ENCODE measurements at places on chromosomes 3 and 15. TPM values are rescaled to one million over a fixed set of nuclear protein-coding genes. Genes with fewer than 3 reads are reported as not detected.

PLSCR2 gene
- not detected for total RNA-seq

CORO2B gene
- 3.6 TPM for total RNA-seq

ACTC1 gene
- 0.22 TPM for total RNA-seq

SCG3 gene
- not detected for total RNA-seq

RFTN1 gene
- 3.3 TPM for total RNA-seq

BCL6 gene
- total RNA-seq: 16.2 TPM

CYB561D2 gene
- total RNA-seq: 18.1 TPM

NAALADL2 gene
- 0.28 TPM for total RNA-seq

CPA3 gene
- not detected for total RNA-seq

MYLK gene
- total RNA-seq: 11.6 TPM

IL16 gene
- 0.02 TPM for total RNA-seq

SCAANT1 gene
- not detected for total RNA-seq

DNASE1L3 gene
- 0.08 TPM for total RNA-seq

WDR49 gene
- not detected for total RNA-seq

EIF1B gene
- total RNA-seq: 61.8 TPM

DZIP1L gene
- total RNA-seq: 11.0 TPM

MYO5C gene
- 6.6 TPM for total RNA-seq

BCHE gene
- total RNA-seq: 1.1 TPM

SLC22A14 gene
- total RNA-seq: 0.05 TPM

TRIM42 gene
- total RNA-seq: not detected

FETUB gene
- 0.08 TPM for total RNA-seq

SKOR1 gene
- not detected for total RNA-seq

PLCB2 gene
- total RNA-seq: 0.97 TPM

GRAMD1C gene
- total RNA-seq: 0.46 TPM

TMIE gene
- total RNA-seq: 0.14 TPM

MAGI1 gene
- total RNA-seq: 4.0 TPM

PLIN1 gene
- 0.06 TPM for total RNA-seq

DPPA2 gene
- not detected for total RNA-seq

PRR20G gene
- total RNA-seq: 2.8 TPM

APBA2 gene
- total RNA-seq: 17.3 TPM

RLBP1 gene
- not detected for total RNA-seq

CNTN6 gene
- not detected for total RNA-seq

C15orf61 gene
- 4.4 TPM for total RNA-seq

TGM5 gene
- total RNA-seq: not detected

TNFSF10 gene
- total RNA-seq: not detected

CHST2 gene
- total RNA-seq: 1.3 TPM

NR1I2 gene
- total RNA-seq: not detected

RBP2 gene
- total RNA-seq: not detected

HTR3E gene
- not detected for total RNA-seq

CTXN2 gene
- total RNA-seq: not detected

IGSF11 gene
- 4.6 TPM for total RNA-seq

IP6K2 gene
- total RNA-seq: 54.6 TPM

MRAS gene
- total RNA-seq: 8.2 TPM
